ENCODE measurements at places on chromosomes 7 and 10.

GRCh38 chr7:155590215-155591018, 44.1 kb upstream of the CNPY1 start:
- no peak overlapping the region for H3K27ac ChIP-seq
- no peak for DNase-seq
- H3K4me1 ChIP-seq, result no peaks in the 10 kb centered on the region
- no peaks in the 10 kb centered on the region for H3K36me3 ChIP-seq
- peaks cover 66% of the 10 kb centered on the region for H3K27me3 ChIP-seq

- no peaks in the 10 kb centered on the region for H3K36me3 ChIP-seq
- DNase-seq, result no peak
- H3K27ac ChIP-seq, result no peak overlapping the region
- no peaks in the 10 kb centered on the region for H3K4me1 ChIP-seq
Measured at GRCh38 chr10:2611603-2612002, 455.7 kb upstream of the PFKP start.

DNA sequence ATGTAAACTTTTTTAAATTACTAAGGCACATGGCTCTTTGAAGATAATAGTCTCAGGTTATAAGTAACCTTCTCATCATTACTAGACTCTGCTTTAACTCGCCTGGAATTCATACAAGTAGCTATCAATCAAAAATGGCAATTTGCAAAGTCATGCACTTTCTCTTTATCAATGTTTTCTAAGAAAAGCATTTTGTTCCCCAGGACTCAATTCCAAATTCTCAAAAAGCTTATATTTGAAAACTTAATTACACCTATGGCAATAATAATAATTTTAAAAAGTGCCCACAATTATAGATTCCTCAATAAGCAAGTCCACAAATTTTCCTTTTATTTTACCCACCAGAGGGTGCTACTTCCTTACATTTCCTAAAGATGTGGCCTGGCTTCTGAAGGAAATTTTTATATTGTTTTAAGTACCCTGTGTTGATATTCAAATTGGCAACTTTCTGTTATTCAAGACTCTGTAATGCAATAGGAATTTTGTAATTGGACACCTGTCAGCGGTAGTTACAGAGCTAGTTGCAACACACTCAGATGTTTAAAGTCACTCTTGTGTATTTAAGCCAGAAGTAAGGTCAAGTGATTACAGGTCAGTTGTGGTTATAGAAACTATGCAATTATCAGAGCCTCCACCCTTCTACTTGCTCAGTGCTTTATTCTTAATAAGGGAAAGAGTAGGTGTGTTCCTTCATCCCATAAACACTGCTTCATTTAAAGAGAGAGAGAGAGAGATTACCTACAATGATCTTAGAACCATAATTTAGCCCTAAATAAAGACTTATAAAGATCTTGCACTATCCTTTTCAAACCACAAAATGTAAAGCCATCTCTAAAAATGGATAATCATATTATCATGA, 47.1 kb upstream of the HYAL4 start:
- no peaks in the 10 kb centered on the region for H3K4me1 ChIP-seq
- H3K27ac ChIP-seq, result no peak overlapping the region
- no peaks in the 10 kb centered on the region for H3K36me3 ChIP-seq
- no peaks in the 10 kb centered on the region for H3K27me3 ChIP-seq
- H3K4me3 ChIP-seq, result no peak overlapping the region
- no peak for DNase-seq

- H3K36me3 ChIP-seq, result peaks cover under 1% of the 10 kb centered on the region
- no peak overlapping the region for H3K27ac ChIP-seq
- H3K27me3 ChIP-seq, result peaks cover 46% of the 10 kb centered on the region
- no peak overlapping the region for H3K4me3 ChIP-seq
Measured at GRCh38 chr10:3248526-3249306, 76.1 kb upstream of the PITRM1 start.

DNA sequence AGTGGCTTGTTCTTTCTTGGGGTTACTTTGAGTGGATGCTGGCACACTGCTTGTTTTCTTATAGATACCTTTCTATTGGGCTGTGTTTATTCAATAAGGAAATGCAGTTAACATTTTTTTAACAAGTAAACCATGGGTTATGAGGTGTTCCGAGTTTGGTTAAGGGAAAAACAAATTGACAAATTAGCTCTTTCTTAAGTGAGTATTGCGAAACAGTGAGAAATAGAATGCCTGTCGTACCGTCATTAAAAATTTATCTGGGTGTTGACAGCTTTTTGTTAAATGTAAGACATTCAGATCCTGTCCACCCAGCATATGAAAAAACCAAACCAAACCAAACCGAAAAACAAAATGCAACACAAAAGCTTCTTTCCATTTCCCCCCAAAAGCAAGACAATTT, 6.2 kb downstream of the CUX1 start:
- DNase-seq, result no peak
- H3K4me3 ChIP-seq, result no peak overlapping the region
- H3K36me3 ChIP-seq, result peaks cover 4% of the 10 kb centered on the region
- no peaks in the 10 kb centered on the region for H3K27me3 ChIP-seq
- H3K4me1 ChIP-seq, result peaks cover 43% of the 10 kb centered on the region
- no peak overlapping the region for H3K27ac ChIP-seq

- peaks cover 5% of the 10 kb centered on the region for H3K36me3 ChIP-seq
- H3K27me3 ChIP-seq, result peaks cover 53% of the 10 kb centered on the region
- no peak overlapping the region for H3K4me3 ChIP-seq
- no peaks in the 10 kb centered on the region for H3K4me1 ChIP-seq
- no peak overlapping the region for H3K27ac ChIP-seq
Measured at GRCh38 chr10:12993595-12993994, 7.9 kb downstream of the CCDC3 start.

DNA sequence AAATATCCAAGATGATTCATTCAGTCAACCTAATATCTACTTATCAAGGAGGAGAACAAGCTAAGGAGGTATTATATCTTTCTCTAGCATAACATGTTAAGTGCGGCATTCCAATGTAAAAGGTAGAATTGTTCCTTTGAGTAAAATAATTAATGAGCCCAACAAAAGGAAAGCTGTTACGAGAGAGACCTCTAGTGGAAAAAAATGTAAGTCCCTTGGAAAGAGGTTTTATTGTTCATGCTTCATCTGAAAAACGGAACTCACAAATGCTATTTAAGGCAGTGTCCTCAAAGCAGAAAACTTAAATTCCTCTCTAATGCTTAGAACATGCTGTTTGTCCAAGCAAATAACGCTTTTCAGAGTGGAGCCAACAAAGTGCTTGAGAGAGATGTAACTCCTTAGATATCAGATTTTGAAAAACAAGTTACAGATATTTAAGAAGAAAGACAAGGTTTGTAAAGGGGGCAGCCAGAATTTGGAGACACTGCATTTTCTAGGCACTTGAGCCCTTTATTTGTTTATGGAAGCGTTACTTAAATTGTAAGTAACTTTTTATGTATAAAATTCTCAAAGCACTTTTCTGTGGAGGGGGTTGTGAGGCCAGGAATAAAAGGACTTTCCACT, 119.9 kb downstream of the TFEC start:
- no peaks in the 10 kb centered on the region for H3K4me1 ChIP-seq
- no peak overlapping the region for H3K4me3 ChIP-seq
- DNase-seq, result no peak
- H3K27ac ChIP-seq, result no peak overlapping the region
- H3K27me3 ChIP-seq, result no peaks in the 10 kb centered on the region
- no peaks in the 10 kb centered on the region for H3K36me3 ChIP-seq

DNA sequence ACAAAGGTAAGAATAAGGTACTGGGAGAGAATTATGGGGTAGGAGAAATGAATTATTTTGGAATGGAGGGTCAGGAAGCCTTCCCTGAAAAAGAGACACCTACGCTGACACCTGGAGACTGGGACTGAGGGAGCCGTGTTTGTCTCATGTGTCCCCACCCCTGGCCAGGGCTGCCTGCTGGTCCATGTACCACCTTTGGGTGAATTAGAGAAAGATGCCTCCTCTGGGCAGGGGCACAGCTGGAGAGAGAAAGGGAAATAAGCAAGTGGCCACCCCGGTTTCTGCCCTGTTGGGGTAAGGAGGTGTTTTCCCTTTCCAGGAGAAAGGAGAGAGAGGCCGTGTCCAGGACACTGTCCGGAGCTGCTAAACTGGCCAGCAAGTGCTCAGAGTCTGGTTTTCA, 21.8 kb downstream of the UBTD1 start:
- H3K27me3 ChIP-seq, result peaks cover 69% of the 10 kb centered on the region
- no peak for DNase-seq
- H3K36me3 ChIP-seq, result no peaks in the 10 kb centered on the region
- H3K4me3 ChIP-seq, result no peak overlapping the region
- peaks cover 5% of the 10 kb centered on the region for H3K4me1 ChIP-seq

- no peaks in the 10 kb centered on the region for H3K4me1 ChIP-seq
- peaks cover 30% of the 10 kb centered on the region for H3K27me3 ChIP-seq
- DNase-seq, result no peak
- H3K36me3 ChIP-seq, result peaks cover 1% of the 10 kb centered on the region
- H3K27ac ChIP-seq, result no peak overlapping the region
- no peak overlapping the region for H3K4me3 ChIP-seq
Measured at GRCh38 chr10:12940791-12941190, 60.7 kb downstream of the CCDC3 start.
